ENCODE measurements at places on chromosomes 12 and 14.

DNA sequence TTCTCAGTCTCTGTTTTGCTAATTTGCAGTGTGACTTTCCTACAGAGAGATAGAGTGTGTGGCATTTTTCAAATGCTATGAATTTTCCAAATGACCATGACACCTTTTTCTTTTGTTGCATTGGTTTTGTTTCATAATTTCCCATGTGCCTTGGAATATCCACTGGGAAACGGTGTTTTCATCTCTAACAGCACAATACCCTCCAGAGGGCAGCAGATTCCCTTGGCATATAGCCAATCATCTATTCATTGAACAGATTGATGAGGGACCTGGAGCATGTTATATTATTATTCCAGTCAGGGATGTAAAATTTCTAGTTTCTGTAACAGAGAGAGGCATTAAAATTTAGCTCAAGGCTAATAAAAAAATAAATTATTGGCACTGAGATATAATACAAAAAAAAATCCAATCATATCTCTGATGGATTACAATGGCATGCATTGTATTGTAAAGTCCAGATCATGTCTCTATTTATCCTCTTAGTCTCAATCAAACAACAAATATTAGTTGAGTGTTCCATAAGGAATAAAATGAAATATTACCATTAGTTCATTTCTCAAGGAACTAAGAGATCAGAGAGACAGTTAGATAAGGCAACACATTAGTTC lies 29.6 kb upstream of the NTN4 start:
- DNase-seq, result no peak

DNA sequence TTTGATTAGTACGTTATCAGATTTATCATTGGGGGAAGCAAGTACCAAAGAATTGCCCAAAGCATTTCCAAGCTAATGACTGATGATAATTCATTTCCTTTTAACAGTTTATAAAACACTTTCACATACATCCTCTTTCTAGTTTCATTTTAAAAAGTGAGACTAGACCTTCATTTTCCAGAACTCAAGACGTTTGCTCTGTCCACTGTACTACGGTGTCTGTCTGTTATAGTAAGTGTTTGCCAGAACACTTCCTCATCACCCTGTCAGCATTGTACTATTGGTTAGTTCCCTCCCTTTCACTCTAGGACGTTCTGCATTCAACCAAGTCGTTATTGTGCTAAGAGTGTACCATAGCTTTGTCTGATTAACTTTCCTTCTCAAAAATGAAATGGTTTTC lies 81.7 kb upstream of the TMEM263 start:
- no peak for DNase-seq

GRCh38 chr14:61476105-61476753 lies 154.8 kb downstream of the PRKCH start:
- DNase-seq, result no peak

- DNase-seq, result no peak
These were observed 5.2 kb downstream of the CMAS start for GRCh38 chr12:22051114-22051698.

DNA sequence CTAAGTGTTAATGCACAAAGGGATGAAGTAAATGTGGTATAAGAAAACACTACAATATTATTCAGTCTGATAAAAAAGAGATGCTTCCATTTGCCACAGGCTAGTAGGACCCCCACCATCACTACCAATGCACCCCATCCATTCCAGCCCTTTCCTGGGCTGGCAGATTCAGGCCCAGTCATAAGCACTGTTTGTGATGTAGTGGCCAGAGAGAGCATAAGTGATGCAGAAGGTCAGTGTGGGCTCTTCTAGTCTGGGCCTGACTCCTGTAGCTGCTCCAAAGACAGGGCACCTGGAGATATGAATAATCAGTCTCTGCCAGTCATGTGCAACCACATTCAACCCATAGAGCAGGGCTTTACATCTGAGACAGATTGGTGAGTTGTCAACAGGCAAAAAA lies 1294.7 kb downstream of the TMEM121 start:
- no peak for DNase-seq

- no peak for DNase-seq
These were observed 826.6 kb upstream of the MGAT4C start for GRCh38 chr12:87082756-87083155.

DNA sequence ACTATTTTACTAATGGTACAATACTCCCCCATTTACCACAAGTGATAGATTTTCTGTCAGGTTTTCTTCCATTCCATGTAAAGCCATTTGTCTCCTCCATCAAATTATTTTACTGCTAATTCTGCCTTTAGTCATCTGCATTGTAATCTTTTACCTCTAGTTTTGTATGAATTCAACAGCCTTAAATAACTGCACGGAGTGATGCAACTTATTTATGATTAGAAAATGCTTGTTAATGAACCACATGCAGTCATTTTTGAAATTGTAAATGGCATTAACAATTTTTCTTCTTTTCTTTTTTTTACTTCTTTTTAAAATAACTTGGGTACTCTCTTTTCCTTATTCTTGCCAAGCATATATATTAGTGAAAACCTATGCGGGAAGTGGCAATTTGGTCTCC lies 71.5 kb downstream of the RESF1 start:
- DNase-seq, result no peak

DNA sequence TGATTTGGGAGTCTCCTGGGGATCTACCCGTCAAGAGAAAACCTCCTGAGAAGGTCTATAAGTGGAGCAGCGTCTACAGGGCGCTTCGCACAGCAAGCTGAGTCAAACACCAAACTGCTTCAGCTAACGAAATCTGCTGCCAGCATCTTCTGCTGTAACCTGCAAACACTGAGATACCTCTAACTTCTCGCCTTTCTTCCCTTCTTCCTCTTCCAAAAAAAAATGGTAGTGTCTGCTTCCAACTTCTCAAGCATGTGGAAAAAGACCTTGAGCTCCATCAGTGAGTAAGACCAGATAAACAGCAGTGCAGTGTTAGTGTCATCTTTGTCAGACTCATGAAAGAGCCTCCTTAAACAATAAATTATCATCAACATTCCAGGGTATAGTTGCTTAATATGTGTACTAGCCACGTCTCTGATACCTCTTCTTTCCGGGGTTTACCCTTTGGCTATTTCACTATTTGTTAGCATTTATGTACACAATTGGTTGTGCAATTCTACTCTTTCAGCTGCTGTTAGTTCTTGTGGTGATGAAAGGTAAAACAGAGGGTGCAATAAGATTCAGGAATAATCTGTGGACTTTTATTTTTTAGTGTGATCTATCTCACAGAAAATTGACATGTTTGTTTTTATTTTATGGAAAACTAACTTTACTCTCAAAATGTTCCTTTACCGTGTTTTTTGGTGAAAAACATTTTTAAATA lies 81.6 kb downstream of the LLPH start:
- no peak for DNase-seq

GRCh38 chr12:81617915-81618314 lies 141.2 kb downstream of the PPFIA2 start:
- DNase-seq, result no peak

- no peak for DNase-seq
These were observed 17.6 kb downstream of the ANKRD9 start for GRCh38 chr14:102491786-102492530.

GRCh38 chr12:124392667-124393413 lies 97.9 kb downstream of the RFLNA start:
- DNase-seq, result no peak

DNA sequence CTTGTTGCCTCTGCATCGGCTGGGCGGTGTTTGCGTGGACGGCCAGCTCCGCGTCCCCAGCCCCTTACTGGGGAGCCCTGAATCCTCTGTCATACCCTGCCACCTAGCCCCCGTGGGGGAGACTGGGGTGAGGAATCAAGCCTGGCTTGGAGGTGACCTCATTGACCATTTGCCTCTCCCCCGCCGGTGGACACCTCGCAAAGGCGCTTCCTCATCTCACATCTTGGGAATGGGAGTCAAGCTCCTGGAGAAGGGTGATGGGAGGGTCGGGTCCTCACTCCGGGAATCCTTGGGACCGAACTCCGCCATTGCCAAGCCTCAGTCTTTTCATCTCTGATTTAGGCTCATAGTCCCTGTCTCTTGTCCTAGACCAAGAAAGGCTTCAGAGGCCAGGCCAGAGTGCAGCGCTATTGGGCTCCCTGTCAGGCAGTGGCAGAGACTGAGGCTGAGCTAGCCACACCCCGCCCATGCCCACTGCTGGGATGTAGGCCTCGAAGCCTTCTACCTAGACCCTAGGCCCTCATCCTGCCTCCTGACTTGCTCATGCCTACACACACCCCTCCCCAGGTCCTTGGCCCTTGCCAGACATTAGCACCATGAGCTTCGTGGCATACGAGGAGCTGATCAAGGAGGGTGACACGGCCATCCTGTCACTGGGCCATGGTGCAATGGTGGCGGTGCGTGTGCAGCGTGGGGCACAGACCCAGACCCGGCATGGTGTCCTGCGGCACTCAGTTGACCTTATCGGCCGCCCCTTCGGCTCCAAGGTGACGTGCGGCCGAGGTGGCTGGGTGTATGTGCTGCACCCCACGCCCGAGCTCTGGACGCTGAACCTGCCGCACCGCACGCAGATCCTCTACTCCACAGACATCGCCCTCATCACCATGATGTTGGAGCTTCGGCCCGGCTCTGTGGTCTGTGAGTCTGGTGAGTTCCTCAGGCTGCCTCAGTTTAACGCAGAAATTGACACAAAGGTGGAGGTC lies 678 bp downstream of the TRMT61A start:
- DNase-seq, result no peak

- no peak for DNase-seq
These were observed 6.3 kb downstream of the GON7 start for GRCh38 chr14:93200553-93200952.

- no peak for DNase-seq
These were observed 7.3 kb downstream of the KRT83 start for GRCh38 chr12:52313926-52314325.

DNA sequence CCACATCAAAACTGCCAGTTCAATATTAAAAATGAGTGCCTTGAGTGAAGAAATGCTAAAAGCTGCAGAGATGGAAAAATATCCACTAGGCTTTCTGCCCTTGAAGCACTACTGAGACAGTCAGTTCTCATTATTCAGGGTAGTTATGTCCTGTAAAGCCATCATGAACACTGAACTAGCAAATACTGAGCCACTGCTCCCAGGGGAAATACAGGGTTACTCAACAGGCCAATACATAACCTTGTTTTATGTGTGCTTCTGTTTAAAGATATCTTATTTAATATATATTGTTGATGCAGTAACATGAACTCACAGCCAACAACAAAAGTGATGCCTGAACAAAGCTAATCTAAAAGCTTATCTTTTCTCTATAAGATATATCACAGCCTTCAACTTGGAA lies 3.3 kb downstream of the RAD52 start:
- no peak for DNase-seq

DNA sequence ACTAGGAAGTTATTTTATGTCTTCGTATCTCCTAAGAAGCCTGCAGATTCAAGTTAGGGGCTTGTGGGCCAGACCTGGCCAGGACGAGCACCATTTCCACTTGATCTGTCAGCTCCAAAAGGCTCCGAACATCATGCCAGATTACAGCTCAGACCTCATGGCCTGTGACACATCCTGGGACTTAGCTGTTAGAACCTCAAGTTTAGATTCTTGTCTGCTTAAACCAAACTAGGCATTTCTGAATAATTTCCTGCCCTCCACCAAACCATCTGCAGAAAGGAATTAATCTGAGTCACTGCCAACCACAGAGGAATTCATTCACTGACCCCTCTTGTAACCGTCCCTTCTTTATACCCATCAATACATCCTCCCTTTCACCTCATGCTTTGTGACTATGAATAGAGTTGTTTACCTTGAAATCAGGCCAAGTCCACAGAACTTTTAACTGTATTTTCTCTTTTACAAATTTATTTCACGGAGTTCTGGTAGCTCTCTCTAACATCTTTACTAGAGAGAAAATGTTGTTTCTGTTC lies 120.3 kb downstream of the FBXL14 start:
- no peak for DNase-seq

GRCh38 chr12:71282020-71282419 lies 124.2 kb upstream of the TSPAN8 start:
- no peak for DNase-seq

DNA sequence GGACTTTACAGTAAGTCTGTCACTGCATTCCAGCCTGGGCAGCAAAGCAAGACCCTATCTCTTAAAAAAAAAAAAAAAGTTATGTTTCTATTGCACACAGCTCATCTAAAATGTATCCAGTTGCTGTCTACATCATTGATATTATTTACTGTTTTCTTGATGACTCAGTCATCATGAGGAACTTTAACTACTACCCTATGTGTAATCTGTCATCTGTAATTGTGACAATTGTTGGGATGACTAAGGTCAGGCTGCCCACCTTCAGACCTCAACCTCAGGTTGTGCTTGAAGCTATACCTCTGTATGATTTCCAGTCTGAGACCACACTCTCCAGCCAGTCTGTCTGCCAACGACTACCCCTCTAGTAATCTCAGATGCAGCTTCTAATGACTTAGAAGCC lies 15.3 kb downstream of the PPP1R13B start:
- DNase-seq, result no peak

DNA sequence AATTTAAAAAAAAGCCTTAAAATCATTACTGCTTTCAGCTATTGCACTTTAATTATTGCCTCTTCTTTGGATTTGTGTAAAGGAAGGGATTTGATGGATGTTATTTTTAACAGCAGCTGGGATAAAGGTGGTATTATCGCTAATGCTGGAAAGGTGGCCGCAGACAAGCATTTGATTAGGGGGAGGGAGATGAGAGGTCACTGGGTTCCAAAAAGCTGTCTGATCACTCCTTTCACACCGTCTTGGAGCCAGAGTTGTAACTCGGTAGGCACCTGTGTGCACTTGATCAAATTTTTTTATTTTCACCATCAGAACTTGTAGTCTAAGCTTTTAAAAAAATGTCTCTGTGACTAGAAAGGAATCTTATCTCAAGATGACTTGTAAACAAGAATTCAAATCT lies 99.8 kb downstream of the AKAP6 start:
- DNase-seq, result no peak

DNA sequence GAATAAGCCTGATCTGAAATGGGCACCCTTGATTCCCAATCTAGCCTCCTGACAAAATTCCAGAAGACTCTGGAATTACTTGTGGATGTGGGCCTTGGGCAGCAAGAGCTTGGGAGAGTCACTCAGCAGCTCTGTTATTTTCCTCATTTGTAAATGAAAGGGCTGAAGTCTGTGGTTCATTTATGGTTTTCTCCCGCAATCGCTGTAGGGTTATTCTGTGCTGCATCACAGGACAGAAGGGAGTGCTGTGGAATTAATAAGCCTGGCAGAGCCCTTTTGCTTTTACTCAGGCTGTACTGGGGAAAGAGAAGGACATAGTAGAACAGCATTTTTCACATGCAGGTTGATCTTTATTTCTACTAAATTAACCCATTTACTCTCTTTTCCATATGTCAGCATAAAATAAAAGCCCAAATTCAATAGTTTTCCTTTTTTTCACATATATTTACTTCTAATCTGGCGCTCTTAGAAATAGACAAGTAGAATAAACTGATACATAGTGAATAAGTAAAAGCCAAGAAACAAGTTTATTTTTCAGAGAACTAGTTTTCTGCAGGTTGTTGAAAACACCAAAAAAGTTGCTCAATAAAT lies 49.2 kb downstream of the DUSP16 start:
- DNase-seq, result no peak

DNA sequence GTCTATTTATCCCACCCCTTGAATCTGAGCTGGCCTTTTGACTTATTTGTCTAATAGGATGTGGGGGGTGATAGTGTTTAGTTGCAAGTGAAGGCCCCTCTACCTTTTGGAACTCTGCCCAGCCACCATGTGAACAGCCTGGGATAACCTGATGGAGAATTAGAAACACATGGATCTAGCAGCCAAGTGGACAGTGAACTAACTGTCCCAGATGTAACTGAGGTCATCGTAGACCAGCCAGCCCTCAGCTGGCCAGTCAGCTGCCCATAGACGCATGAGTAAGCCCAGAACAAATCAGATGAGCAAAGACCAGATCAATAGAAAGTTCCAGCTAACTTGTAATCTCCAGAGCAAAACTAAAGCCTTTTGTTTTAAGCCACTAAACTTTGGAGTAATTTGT lies 19.0 kb downstream of the KLRB1 start:
- no peak for DNase-seq
